Brain (organoid and tissue), 16 donors: ENCODE measurements at places on chromosomes 11 and 22. TPM values are rescaled to one million over a fixed set of nuclear protein-coding genes. Genes with fewer than 3 reads are reported as not detected.

The MUC2 gene
- polyA plus RNA-seq, result not detected

The OR4A5 gene
- not detected for polyA plus RNA-seq

The MB gene
- polyA plus RNA-seq, result 2.7 TPM

The FAM118A gene
- polyA plus RNA-seq, result 6.1 TPM

The SEC14L6 gene
- polyA plus RNA-seq, result 1.0 TPM

The LRRN4CL gene
- 0.36 TPM for polyA plus RNA-seq

The DNAJB7 gene
- not detected for polyA plus RNA-seq

The GAS2 gene
- polyA plus RNA-seq, result 0.80 TPM

The PIWIL4 gene
- 0.44 TPM for polyA plus RNA-seq

The DEUP1 gene
- 0.71 TPM for polyA plus RNA-seq

The THAP7 gene
- 57.9 TPM for polyA plus RNA-seq

The OR51B5 gene
- polyA plus RNA-seq, result not detected

The LRRC74B gene
- polyA plus RNA-seq, result not detected

The TREH gene
- polyA plus RNA-seq, result not detected

The OR52N4 gene
- not detected for polyA plus RNA-seq

The IL17REL gene
- polyA plus RNA-seq, result not detected

The LMO1 gene
- 0.93 TPM for polyA plus RNA-seq

The SBF1 gene
- 77.0 TPM for polyA plus RNA-seq

The DEFB131B gene
- polyA plus RNA-seq, result not detected

The CPT1B gene
- polyA plus RNA-seq, result 6.1 TPM

The CNTN5 gene
- 0.08 TPM for polyA plus RNA-seq

The PARVG gene
- polyA plus RNA-seq, result 5.1 TPM

The MFRP gene
- polyA plus RNA-seq, result not detected

The UEVLD gene
- polyA plus RNA-seq, result 4.2 TPM

The MYRF gene
- 70.8 TPM for polyA plus RNA-seq
